ENCODE measurements at places on chromosomes 6 and 20.

GRCh38 chr6:9943986-9944385, 470.9 kb downstream of the TFAP2A start:
- DNase-seq: no peak

DNA sequence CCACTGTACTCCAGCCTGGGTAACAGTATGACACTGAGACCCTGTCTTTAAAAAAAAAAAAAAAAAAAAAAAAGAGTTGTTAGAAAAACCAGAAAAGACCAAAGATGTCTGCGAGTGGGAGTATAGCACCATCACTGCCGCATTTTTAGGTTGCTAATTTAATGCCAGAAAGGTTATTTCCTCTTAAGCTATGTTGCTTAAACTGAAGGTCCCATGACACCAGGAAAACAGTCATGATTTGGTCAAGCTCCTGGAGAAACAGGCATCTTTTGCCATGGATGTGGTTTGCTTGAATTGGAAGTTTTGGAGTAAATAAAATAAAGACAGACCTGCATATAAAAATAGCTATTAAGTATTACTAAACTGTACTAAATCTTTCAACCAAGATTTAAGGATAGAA, 68.3 kb upstream of the TNFRSF21 start:
- no peak for DNase-seq

GRCh38 chr20:54214566-54214965, 6.7 kb downstream of the PFDN4 start:
- no peak for DNase-seq

DNA sequence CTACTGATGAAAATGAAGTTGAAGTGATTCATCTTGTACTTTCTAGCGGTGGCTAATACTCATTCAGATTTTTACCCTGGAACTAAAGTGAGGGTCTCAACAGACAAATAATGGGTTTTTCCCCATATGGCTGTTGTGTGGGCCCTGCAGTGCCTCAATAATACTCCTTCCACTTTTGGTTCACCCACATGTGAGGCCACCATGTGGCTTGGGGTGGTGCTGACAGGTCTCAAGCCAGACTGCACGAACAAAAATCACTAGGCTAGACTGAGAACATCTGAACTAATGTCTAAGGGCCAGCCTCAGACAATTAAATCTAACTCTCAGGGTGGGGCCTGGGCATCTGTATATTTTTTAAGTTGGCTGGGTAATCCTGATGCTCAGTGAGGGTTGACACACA, 7.9 kb upstream of the COL12A1 start:
- DNase-seq: no peak

DNA sequence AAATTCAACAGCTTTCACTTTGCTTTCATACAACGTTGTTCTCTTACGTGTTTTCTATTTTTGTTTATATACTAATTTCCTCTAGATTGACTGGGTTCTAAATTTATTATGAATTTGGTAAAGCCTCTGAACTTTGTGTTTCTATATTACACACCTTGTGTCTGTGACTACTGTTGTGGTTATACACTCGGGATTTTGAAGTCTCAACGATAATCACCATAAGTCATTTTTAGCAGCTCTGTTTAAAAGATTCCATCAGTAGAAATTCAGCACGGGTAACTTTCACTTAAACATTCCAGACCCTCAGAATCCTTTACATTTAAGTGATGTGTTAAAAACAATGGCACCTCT, 31.8 kb upstream of the HBS1L start:
- no peak for DNase-seq

- no peak for DNase-seq
Measured at GRCh38 chr20:22004946-22005345, 299.5 kb downstream of the PAX1 start.

Data from activated naive CD4-positive, alpha-beta T cell treated with anti-CD3 and anti-CD28 coated beads, Interleukin-2, amount 10 ng/mL, durations not matched to agents 7 days and 5 days (primary cell).